ENCODE measurements at places on chromosomes 4 and X. TPM values are rescaled to one million over a fixed set of nuclear protein-coding genes. Genes with fewer than 3 reads are reported as not detected.

The HS6ST2 gene
- total RNA-seq: not detected

The PNCK gene
- total RNA-seq: 0.52 TPM

The PPP3CA gene
- total RNA-seq: 19.3 TPM

The ASB12 gene
- 0.10 TPM for total RNA-seq

The PAK3 gene
- 0.10 TPM for total RNA-seq

The OPRPN gene
- 0.52 TPM for total RNA-seq

Measured in mononuclear cell (primary cell).